Adrenal gland (tissue), 19 donors: ENCODE measurements at places on chromosomes 12 and 14. TPM values are rescaled to one million over a fixed set of nuclear protein-coding genes. Genes with fewer than 3 reads are reported as not detected.

- no peak for DNase-seq
Measured at GRCh38 chr14:102049258-102050025, 37.4 kb downstream of the HSP90AA1 start.

- DNase-seq, result no peak
Measured at GRCh38 chr12:132273992-132274334, 55.4 kb downstream of the GALNT9 start.

DNA sequence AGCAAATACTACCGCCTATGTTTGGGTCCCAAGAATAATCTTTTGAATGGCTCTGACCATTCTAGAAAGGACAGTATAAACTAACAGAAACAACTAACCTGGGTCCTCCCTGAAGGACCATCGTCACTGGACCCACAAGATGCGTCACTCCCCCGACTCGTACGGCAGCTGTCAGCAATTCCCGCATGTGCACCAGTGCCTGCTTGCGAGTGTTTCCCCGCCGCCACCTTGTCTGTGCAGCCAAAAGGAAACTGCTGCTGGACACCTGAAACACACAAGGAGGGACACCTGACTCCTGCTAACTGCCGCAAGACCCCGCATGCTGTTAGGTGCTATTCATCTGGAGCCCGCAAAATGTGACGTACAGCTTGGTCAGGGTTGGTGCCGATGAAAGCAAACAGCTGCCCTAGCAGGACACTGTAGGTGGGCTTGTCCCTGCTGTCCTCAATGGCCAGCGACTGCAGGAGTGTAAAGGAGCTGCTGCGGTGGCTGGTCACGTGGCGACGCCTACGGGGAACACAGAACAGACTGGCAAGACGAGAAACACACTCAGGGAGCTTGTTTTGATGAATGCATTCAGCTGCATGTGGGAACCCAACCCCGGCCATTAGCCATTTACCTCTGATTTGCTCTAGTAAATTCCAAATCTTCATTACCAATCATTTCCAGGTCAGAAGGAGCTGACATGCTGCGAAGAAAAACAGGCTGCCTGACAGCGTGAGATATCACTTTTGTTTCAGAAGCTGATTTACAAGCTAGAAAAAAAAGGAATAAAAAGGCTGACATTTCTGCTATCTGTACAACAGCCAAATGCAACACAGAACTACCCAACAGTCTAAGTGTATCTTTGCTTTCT is 118.1 kb downstream of the TRAFD1 start:
- no peak for DNase-seq

The DLK1 gene
- 1,401 TPM for polyA plus RNA-seq

The INSM2 gene
- 0.03 TPM for polyA plus RNA-seq

GRCh38 chr12:54393743-54394142 is 9.2 kb upstream of the ZNF385A start:
- no peak for DNase-seq

DNA sequence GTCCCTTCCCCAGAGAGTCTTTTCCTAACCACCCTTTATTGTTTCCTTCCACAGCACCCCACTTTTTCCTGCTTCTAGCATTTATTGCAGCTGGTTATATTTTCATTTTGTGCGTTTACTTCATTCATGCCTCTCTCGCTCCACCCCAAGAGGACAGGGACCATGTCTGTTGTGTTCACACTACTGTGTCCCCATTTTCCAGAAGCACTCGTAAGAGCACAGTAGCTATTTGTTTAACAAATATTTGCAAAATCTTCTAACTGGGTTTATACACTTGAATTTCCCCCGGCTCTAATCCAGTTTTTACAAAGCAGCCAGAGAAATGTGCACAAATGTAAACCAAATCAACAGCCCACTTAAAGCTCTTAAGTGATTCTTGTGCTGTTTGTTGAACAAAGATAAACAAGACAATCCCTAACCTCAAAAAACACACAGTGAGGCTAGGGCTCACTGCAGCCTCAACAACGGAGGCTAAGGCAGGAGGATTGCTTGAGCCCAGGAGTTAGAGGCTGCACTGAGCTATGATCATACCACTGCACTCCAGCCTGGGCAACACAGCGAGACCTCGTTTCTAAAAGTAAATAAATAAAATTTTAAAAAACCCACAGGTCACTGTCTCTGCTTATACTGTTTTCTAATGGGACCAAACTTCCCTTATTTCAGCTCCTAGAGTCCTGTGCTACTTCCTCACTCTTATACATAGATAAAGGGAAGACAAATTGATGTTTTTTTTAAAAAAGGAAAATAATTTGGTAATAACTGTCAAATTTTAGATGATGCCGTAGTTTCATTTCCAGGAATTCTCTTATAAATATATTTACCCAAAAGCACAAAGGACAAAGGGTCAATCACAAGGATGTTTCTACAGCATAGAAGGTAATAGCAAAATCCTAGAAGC is 6.6 kb upstream of the ABCD4 start:
- DNase-seq, result no peak

The TRMT61A gene
- polyA plus RNA-seq, result 17.1 TPM

- DNase-seq, result no peak
Measured at GRCh38 chr14:65329911-65330310, 82.6 kb upstream of the FUT8 start.
